ENCODE measurements at places on chromosomes 1 and 21. TPM values are rescaled to one million over a fixed set of nuclear protein-coding genes. Genes with fewer than 3 reads are reported as not detected.

- no peak for DNase-seq
These were observed 82.0 kb upstream of the CASZ1 start for GRCh38 chr1:10878469-10878868.

The INTS7 gene
- 27.8 TPM for total RNA-seq

DNA sequence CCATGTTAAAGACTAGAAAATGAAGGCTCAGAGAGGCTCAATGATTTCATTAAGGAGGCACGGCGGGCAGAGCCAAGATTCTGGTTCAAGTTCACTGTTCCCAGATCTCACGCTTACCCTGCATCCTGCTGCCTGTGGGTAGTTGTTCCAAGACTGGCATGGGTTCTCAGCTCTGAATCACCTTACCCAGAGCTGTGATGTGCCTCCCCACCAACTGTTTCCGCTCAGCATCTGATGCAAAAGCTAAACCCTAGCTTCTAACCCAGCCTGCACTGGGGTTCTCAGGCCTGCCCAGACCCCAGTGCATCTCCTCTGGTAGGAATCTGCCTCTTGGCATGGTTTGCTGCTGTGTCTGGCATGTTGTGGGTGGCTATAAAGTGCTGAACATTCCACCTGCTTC is 11.8 kb downstream of the TNR start:
- no peak for DNase-seq

DNA sequence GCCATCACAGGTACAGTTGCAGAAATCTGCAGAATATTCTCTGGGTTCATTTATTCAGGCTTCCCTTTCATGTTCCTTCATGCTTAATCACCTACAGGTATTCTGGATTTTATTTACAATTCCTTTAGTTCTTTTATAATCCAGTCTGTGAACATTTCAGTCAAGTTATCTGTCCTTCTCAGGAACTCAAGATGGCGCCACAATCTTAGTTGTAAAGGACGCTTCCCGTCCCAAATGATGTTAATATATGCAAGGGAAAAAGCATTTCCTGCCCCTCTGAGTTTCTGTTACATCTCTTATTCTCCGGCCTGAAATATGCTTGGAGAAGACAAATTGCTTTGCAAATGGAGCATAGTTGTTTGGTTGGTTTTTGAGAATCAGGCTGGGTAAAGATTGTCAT is 19.3 kb downstream of the F3 start:
- peak; percentile 75 for DNase-seq

The RHEX gene
- total RNA-seq, result not detected

DNA sequence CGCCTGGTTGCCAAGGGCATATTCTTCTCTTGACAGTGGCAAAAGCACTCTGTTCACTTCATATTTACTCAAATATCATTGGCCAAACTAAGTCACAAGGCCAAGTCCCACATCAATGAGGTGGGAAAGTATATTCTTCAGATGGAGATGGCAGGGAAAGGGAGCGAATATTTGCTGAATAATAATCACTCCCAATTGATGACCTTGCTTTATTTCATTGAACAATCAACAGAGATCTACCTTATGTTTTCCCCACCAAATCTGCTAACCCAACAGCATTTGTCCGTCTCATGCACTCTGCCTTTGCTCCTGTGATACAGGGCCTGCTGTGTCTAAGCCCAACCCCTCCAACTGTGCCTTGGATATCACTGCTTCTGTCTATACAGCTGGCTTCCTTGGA is 45.2 kb upstream of the PCP4 start:
- DNase-seq, result no peak

GRCh38 chr1:99292886-99293285 is 28.6 kb downstream of the PLPPR4 start:
- peak; percentile 1 for DNase-seq

DNA sequence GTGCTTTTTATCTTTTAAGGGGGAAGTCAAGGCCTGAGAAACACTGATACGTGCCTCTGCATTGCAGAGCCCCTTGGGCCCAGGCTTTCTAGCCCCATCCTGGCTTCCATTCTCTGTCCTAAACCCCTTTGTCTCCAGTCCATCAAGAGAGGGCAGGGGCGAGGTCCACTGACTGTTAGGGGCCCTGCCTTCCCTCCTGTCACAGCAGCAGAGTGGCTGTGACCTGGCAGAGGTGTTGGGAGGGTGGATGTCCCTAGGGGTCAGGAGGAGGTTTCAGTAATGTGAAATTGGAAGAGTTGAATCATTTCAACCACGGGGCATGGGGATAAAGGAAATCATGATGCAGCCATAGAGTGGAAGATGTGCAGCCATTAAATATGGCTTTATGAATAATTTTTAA is 24.0 kb downstream of the SOX13 start:
- no peak for DNase-seq

The CSMD2 gene
- total RNA-seq, result 1.1 TPM

GRCh38 chr1:162229549-162229948 is 147.1 kb downstream of the SPATA46 start:
- DNase-seq, result no peak

- no peak for DNase-seq
These were observed 825 bp downstream of the FABP3 start for GRCh38 chr1:31372051-31372450.

The PRDM15 gene
- 2.4 TPM for total RNA-seq

- DNase-seq, result no peak
These were observed 53.8 kb downstream of the IVNS1ABP start for GRCh38 chr1:185263292-185263691.

- DNase-seq, result no peak
These were observed 20.8 kb downstream of the LRRC52 start for GRCh38 chr1:165564561-165564960.

GRCh38 chr1:230242326-230242725 is 175.3 kb downstream of the GALNT2 start:
- no peak for DNase-seq

The ZSWIM5 gene
- total RNA-seq, result not detected

The PWP2 gene
- total RNA-seq, result 1.9 TPM

The OPTC gene
- total RNA-seq, result not detected

DNA sequence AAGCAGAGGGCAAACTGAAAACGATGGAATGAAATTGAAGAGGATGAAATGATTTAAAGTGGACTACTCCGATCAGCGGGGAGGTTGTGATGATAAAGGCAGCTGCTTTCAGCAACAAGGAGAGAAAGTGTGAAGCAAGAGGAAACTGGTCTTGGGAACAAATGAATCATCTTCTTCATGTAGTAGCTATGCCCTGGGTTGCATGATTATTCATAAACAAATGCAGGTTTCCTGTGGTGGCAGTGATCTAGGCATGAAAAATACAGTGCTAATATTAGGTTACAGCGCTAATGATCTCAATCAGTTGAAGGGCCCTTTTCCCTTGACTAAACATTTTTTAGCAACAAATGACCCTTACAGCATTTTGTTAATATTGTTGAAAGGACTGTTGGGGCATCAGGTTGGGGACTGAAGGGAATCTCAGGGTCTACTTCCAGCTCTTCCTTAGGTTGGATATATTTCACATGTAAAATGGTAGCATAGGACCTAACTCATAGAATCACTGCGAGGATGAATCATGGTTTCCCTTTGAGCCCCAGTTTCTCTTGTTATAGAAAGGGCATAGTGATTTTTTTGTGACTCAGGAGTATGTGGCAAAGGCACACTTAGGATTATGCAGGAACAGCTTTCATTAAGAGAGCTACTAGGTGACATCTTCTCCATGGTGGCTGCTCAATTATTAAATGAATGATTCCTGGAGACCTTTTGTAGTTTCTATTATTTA is 1.9 kb upstream of the ZFYVE9 start:
- peak; percentile 69 for DNase-seq

GRCh38 chr1:52641307-52641706 is 8.3 kb downstream of the SHISAL2A start:
- DNase-seq, result no peak

The RGS8 gene
- total RNA-seq, result under 0.01 TPM

DNA sequence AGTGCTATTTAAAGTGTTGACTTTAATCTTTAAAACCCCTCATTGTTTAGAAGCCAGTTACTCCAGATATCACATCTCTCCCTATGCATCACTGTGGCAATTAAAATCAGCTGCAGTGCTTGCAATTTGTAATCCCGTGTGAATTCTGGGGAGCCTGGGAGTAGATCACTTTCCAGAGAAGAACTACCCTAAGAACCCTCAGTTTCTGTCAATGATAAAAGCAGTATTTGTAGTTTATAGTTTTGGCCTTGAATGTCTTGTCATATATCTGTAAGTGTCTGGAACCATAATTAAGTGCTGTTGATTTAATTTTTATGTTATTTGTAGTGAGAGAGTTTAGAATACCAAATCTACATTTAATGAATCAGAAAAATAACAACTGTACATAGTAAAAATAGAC is 5.5 kb upstream of the SPAG17 start:
- no peak for DNase-seq

The AQP10 gene
- not detected for total RNA-seq

GRCh38 chr1:176252191-176252590 is 45.1 kb upstream of the COP1 start:
- no peak for DNase-seq

The RGS18 gene
- not detected for total RNA-seq

DNA sequence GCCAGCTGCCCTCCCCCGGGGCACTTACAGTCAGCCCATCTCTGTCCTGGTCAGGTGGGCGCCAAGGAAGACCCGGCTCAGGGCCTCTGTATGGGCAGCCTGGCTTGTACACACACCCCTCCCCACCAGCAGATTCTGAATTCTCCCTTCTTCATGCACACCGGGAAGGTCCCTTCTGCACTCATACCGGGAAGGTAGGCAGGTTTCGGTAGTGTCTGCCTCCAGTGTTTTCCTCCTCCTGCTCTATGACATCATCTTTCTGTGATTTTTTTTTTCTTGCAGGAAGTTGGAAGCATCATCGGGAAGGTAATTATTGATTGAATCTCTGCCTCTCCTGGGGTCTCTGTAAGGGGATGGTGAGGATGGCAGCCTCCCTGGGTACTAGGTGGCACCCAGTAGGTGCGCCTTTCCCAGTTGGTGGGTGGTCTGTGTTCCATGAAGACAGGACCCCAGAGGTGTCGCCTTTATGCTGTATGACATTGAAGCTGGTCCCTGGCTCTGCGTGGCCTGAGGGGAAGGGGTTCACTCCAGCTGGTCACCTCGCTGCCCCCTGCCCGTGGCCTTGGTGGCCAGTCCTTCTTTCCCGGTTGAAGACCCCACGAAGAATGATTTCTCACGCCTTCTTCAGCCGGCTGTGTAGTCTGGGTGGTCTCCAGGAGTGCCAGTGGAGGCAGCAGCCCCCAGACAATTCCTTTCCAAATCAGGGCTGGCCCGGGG is 82.1 kb upstream of the COL6A1 start:
- no peak for DNase-seq

The NBPF10 gene
- total RNA-seq, result 0.84 TPM

DNA sequence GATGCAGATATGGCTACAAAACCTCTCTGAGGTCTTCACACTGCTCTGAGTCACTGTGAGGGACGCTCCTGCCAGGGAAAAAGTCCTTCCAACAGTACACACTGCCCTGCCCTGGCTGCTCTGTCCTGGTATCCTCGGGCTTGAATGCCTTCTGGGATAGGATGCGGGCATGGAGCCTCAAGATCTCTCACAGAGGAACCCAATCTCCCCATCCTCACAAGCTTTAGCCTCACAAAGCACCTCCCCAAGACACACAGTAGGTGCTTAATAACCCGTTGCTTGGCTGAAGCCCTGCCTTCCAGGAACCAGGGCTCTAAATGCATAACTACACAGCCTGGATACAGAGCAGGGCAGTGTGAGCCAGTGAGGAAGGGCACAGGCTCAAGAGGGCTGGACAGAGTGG is 9.2 kb downstream of the RAP1GAP start:
- DNase-seq, result no peak

The DEPDC1 gene
- 82.5 TPM for total RNA-seq

DNA sequence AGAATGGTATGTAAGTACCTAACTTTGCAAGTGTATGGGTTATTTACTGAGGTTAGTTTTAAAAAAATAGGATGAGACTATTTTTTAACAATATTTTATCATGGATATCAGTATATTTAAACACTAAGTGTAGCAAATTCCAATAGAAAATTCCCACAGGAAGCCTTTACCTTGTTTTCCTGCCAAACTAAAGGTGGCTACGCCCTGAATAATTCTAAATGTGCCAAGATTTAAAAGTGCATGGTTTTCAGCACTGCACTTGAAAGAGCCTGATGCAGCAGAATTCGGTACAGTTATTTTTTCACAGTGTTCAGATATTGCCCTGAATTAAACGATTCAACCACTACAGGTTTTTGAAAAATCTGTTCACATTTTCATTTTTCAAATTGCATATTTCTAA is 1622.8 kb upstream of the B3GALT2 start:
- DNase-seq, result no peak

GRCh38 chr1:185676969-185677368 is 57.2 kb upstream of the HMCN1 start:
- DNase-seq, result no peak

The ESRRG gene
- under 0.01 TPM for total RNA-seq

DNA sequence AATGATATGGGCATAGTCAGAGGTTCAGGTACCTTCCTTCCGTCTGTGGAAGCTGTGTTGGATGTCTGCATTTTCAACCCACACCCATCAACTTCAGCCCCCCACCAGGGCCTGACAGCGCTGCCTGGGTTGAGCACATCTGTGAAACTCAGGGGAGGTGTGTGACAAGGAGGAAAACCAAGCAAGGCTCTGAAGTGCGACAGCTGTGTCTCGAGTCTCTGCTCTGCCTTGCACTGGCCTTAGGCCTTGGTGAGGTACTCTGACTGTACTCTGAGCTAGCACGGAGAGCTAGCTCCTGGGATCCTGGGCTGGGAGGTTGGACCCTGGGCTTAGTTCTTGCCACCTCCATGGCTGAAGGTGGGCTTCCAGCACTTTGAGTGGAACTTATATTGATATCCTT is 9.1 kb downstream of the VANGL2 start:
- DNase-seq, result no peak

GRCh38 chr1:54180701-54181360 is 19.0 kb downstream of the CYB5RL start:
- DNase-seq, result no peak

GRCh38 chr21:26909972-26910371 is 56.9 kb downstream of the ADAMTS5 start:
- peak; percentile 21 for DNase-seq

GRCh38 chr1:77996734-77997133 is 8.0 kb upstream of the DNAJB4 start:
- DNase-seq, result no peak

DNA sequence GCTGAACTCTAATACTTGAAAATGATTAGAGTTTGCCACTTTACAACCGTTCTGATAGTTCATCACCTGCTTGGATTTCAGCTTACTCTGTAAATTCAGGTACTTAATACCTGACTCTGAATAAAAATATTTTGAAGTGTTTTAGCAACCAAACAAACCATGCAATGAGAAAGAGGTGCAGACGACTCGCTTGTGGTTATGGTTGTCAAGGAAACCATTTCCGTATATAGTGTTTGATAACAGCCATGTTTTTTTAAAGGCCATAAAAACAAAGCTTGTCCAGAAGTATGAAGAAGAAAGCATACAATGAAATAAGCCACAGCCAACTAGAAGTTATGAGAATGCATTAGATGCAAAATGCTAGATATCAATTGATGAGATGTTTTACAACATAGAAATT is 167.2 kb upstream of the HMCN1 start:
- DNase-seq, result peak; percentile 82

GRCh38 chr1:204837440-204838084 is 33.1 kb upstream of the NFASC start:
- DNase-seq, result peak; percentile 46

Measured in RPMI7951 (cell line).